Activated T-cell treated with anti-CD3 and anti-CD28 coated beads for 24 hours (primary cell): ENCODE measurements at places on chromosomes 16 and 17.

- no peak for DNase-seq
Measured at GRCh38 chr17:77061669-77062068, 79.1 kb upstream of the SEC14L1 start.

- DNase-seq, result peak; percentile 78
Measured at GRCh38 chr17:77404812-77405581, 264.2 kb downstream of the SEC14L1 start.

- DNase-seq, result no peak
Measured at GRCh38 chr17:17994271-17995069, 21.8 kb downstream of the DRC3 start.

GRCh38 chr17:34236281-34236892 lies 18.7 kb upstream of the CCL2 start:
- DNase-seq, result no peak

- DNase-seq, result no peak
Measured at GRCh38 chr16:77863250-77863649, 74.9 kb downstream of the VAT1L start.

DNA sequence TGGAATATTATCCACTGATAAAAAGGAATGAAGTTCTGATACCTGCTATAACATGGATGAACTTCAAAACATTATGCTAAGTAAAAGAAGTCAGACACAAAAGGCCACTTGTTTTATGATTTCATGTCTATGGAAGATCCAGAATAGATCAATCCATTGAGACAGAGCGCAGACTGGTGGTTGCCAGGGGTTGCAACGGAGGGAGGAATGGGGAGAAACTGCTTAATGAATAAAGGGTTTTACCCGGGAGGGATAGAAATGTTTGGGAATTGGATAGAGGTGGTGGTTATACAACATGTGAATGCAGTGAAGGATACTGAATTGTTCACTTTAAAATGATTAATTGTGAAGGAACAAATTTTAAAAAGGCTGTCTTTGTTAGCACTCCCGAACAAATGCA lies 30.2 kb downstream of the WDR59 start:
- DNase-seq, result no peak

DNA sequence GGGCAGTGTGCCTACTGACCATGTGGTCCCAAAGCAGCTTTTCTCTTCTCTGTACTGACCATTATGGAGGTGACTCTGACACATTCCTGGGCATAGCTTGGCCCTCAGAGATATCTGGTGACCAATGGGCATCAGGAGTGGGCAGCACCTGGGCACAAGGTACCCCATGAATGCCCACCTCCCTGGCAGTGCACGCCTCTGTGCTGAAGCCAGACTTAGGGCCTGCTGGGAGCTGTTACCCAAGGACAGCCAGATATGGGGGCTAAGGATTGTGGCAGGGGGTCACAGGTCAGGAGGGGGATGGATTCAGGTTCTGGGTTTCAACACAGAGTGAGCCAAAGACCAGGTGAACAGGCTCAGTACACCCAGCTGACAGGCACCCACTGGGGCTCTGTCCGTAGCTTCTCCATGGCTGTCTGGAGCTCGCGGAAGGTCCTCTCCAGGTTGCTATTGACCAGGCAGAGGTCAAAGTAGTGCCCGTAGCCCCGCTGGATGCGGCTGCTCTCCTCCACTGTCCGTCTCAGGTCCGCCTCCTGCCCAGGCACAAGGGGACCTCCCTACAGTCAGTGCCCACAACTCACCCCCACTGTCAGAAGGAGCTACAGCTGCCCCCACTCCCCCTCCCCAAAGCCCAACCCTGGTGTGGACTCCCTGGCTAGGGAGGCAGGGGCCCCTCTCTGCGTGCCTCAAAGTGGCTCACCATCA lies 29.7 kb downstream of the MPP2 start:
- no peak for DNase-seq

GRCh38 chr17:43713494-43714162 lies 45.0 kb downstream of the SOST start:
- DNase-seq, result no peak

DNA sequence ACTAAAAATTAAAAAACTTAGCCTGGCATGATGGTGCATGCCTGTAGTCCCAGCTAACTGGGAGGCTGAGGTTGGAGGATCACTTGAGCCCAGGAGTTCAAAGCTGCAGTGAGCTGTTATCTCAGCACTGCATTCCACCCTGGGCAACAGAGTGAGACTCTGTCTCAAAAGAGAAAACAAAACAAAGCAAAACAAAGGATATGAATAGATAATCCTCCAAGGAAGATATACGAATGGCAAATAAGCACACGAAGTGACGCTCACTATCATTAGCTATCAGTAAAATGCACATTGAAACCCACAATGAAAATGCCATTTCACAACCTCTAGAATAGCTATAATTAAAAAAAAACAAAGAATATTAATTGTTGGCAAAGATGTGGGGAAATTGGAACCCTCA lies 386.2 kb upstream of the CCL2 start:
- DNase-seq, result no peak

DNA sequence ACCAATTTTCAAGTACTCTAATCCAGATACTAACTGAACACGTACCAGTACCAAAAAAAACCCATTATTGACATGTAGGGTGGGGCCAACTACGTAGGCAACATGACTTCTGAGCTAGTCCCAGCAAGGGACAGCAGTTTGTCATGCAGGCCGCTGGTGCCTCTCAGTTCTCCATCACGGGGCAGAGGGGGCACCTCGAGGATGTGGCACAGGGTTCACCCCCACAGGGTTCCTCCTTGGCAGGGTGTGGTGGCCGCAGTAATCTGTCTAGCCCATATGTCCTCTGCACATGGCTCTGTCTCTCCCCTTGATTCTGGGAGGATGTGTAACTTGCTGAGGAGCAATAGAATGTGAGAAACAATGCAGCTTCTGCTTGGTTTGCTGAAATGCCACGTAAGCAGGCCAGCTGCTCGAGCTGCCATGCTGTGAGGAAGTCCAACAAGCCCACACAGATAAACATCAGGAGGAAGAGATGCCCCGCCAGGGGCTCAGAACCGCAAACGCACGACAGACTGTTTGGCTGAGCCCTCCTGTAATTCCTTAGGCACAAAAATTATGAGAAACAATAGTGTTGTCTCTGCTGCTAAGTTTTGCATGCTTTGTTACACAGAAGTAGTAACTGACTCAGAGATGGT lies 62.4 kb downstream of the NT5M start:
- no peak for DNase-seq
